Muscle of leg (tissue), 16 donors: ENCODE measurements at places on chromosomes 4 and X. TPM values are rescaled to one million over a fixed set of nuclear protein-coding genes. Genes with fewer than 3 reads are reported as not detected.

The PAPSS1 gene
- total RNA-seq: 41.7 TPM

The BMPR1B gene
- 21.1 TPM for total RNA-seq

The NAP1L3 gene
- total RNA-seq: 11.7 TPM

DNA sequence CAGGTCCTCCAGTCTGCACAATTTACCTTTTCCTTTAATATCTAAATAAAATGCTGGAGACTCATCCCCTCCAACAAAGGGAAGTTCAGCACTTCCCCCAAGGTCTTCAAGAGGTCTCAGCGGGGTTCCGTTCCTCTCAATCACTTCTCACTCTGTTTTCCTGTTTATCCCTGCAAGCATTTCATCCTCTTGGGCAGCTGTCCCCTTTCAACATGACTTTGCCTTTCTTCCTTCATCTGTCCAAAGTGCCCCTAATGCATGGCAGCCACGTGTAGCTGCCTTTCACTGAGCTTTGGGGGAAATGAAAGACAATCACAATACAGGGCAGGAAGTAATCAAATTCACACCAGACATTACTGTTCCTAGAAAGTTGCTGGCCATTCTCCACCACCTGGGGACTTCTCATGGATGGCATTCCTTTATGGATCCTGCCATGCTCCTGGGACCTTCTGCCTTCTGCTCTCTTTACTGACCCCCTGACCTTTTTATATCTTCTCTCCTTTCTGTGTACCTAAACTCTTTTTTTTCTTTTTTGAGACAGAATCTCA is 79.7 kb upstream of the USP9X start:
- H3K27ac ChIP-seq: no peak overlapping the region
- peaks cover 40% of the 10 kb centered on the region for H3K27me3 ChIP-seq
- peak; percentile 30 for DNase-seq

DNA sequence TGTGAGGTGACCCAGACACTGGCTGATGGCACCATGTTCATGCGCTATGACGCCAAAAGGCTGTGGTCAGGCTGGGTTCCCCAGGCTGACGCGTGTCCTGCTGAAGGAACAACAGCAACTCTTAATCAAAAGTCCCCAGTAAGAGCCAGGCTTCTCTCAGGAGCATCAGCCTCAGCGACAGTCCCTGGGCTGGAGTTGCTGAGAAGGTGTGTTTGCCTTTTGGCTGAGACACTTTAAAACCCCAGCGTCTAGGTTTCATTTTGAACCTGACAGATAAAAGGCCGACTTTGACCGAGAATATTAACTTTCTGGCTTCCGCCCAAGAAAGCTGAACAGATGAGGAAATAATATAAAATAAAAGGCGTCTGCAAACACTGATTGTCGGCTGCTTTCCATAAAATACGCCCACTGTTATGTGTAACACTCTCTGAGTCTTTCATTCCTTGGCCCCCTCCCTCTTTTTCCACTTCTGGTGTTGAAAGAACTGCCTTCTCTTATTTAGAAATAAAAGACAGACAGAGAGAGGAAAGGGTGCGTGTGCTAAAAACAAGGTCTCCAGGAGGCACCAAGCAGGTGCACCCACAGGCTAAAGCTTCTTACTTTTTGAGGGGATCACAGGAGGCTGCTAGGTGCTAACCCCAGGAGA is 373.6 kb downstream of the MID1IP1 start:
- H3K36me3 ChIP-seq: no peaks in the 10 kb centered on the region
- H3K27ac ChIP-seq: no peak overlapping the region
- peaks cover 32% of the 10 kb centered on the region for H3K27me3 ChIP-seq
- DNase-seq: peak; percentile 76

- H3K27ac ChIP-seq: peak overlapping the region; percentile 8
- no peaks in the 10 kb centered on the region for H3K27me3 ChIP-seq
- peak; percentile 86 for DNase-seq
These were observed 72.0 kb downstream of the FAT1 start for GRCh38 chr4:186651624-186652023.

GRCh38 chrX:153700376-153700945 is 12.7 kb downstream of the SLC6A8 start:
- peaks cover 27% of the 10 kb centered on the region for H3K4me1 ChIP-seq
- DNase-seq: no peak
- no peak overlapping the region for H3K4me3 ChIP-seq
- no peaks in the 10 kb centered on the region for H3K27me3 ChIP-seq

GRCh38 chrX:16772460-16772859 is 13.8 kb upstream of the TXLNG start:
- H3K36me3 ChIP-seq: no peaks in the 10 kb centered on the region
- peaks cover 39% of the 10 kb centered on the region for H3K27me3 ChIP-seq
- no peak for DNase-seq
- H3K27ac ChIP-seq: no peak overlapping the region
